Left lung (tissue), 14 donors: ENCODE measurements at places on chromosomes 3 and 15. TPM values are rescaled to one million over a fixed set of nuclear protein-coding genes. Genes with fewer than 3 reads are reported as not detected.

- no peaks in the 10 kb centered on the region for H3K36me3 ChIP-seq
- DNase-seq, result no peak
- no peaks in the 10 kb centered on the region for H3K4me1 ChIP-seq
- H3K27me3 ChIP-seq, result no peaks in the 10 kb centered on the region
- no peak overlapping the region for H3K27ac ChIP-seq
Measured at GRCh38 chr15:26081758-26082220, 218.7 kb upstream of the ATP10A start.

DNA sequence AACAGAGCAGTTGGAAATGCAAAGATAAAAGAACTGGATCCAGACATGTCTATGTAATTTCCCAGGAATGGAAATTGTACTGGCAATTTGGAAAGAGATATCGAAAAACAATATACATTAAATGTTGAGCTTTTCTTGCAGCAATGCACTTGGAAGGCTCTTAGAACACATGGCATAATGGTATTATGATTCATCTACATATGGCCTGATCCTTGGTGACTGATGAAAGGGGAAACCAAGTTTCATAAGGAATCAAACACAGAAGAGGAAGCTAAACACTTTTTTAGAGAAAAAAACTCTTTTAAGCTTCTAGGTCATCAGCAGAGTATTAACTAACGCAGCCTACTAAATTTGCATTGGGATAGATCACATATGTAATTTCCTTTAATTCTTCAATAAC lies 12.4 kb upstream of the GREM1 start:
- no peaks in the 10 kb centered on the region for H3K4me1 ChIP-seq
- no peak overlapping the region for H3K27ac ChIP-seq
- H3K36me3 ChIP-seq, result no peaks in the 10 kb centered on the region
- DNase-seq, result no peak
- no peak overlapping the region for H3K4me3 ChIP-seq

- H3K36me3 ChIP-seq, result no peaks in the 10 kb centered on the region
- DNase-seq, result no peak
- peaks cover 19% of the 10 kb centered on the region for H3K4me1 ChIP-seq
- H3K27ac ChIP-seq, result no peak overlapping the region
Measured at GRCh38 chr15:77350792-77351191, 69.1 kb downstream of the PEAK1 start.

The C3orf33 gene
- 2.6 TPM for total RNA-seq

The LYSMD2 gene
- total RNA-seq, result 19.6 TPM
